Progenitor cell of endocrine pancreas (in vitro differentiated cells): ENCODE measurements at places on chromosomes 12 and 14. TPM values are rescaled to one million over a fixed set of nuclear protein-coding genes. Genes with fewer than 3 reads are reported as not detected.

DNA sequence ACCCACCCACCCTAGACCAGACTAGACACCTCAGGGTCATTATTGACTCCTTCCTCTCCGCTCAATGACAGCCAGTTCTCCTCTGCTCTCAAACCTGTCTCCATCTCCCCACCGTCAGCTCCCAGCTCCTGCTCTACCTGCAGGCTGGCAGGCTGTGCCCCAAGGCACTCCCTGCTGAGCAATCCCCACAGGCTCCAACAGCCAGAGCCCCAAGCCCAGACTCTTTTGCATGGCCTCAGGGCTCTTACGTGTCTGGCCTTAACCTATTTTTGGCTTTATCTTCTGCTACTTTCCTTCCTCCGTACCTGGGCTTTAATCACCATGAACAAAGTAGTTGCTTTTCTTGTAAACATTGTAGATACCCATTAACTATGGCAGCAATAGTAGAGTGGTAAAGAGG is 162.9 kb upstream of the PRMT8 start:
- H3K27me3 ChIP-seq: peaks cover 26% of the 10 kb centered on the region
- H3K27ac ChIP-seq: no peak overlapping the region
- no peaks in the 10 kb centered on the region for H3K36me3 ChIP-seq

- no peaks in the 10 kb centered on the region for H3K36me3 ChIP-seq
- no peak for DNase-seq
- H3K4me3 ChIP-seq: no peak overlapping the region
Measured at GRCh38 chr14:91708795-91709194, 23.1 kb downstream of the CATSPERB start.

GRCh38 chr12:83110424-83110823 is 423.7 kb downstream of the TMTC2 start:
- peaks cover 3% of the 10 kb centered on the region for H3K36me3 ChIP-seq
- H3K4me1 ChIP-seq: no peaks in the 10 kb centered on the region
- no peak overlapping the region for H3K4me3 ChIP-seq
- DNase-seq: no peak
- H3K27ac ChIP-seq: no peak overlapping the region

DNA sequence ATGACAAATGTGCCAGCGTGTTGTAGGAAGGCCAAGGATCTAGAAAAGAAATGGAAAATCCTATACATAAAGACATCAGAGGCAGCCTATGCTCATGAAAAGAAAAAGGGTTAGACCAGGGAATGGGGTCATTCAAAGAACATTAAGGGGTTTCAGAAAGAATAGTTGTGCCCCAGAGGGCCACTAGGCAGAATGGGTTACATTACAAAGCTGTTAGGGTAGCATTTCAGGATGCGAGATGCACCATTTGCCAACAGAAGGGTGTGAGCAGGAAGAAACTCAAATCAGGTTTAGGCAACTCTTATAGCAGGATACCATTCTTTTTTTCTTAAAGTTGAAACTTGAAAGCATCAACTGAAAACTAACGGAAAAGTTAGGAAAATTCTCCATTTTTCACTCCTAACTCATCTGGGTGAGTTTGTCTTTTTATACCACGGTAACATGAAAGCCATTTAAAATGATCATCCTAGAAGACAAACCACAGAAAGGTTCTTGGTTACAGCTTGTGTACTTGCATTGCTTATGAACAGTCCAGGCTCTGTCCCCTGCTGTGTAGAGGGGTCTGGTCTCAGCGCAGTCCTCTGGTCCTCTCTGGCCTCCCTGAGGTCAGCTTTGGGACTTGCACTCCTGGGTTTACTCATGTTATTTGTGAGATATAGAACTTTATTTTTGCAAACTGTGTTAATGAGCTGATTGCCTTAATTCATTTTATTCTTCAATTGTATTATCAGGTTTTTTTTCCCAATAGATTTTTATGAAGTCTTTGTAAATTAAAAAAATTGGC is 209.1 kb downstream of the DACT1 start:
- DNase-seq: no peak
- H3K4me1 ChIP-seq: peaks cover 18% of the 10 kb centered on the region
- H3K27me3 ChIP-seq: no peaks in the 10 kb centered on the region
- H3K4me3 ChIP-seq: no peak overlapping the region
- no peaks in the 10 kb centered on the region for H3K36me3 ChIP-seq

LHX5 gene
- 0.41 and 0.78 TPM in 2 replicates for total RNA-seq

HECTD4 gene
- total RNA-seq: 86.7 and 88.8 TPM in 2 replicates

ZNF385A gene
- total RNA-seq: 15.6 and 16.6 TPM in 2 replicates

FCF1 gene
- total RNA-seq: 48.8 and 51.3 TPM in 2 replicates

- H3K4me3 ChIP-seq: no peak overlapping the region
- H3K27ac ChIP-seq: no peak overlapping the region
- DNase-seq: no peak
- no peaks in the 10 kb centered on the region for H3K4me1 ChIP-seq
Measured at GRCh38 chr14:84819528-84819927, 710.4 kb upstream of the FLRT2 start.

DEPDC4 gene
- total RNA-seq: 3.9 and 4.3 TPM in 2 replicates

- no peak overlapping the region for H3K4me3 ChIP-seq
- no peak overlapping the region for H3K27ac ChIP-seq
- H3K36me3 ChIP-seq: peaks cover 25% of the 10 kb centered on the region
- H3K4me1 ChIP-seq: peaks cover 8% of the 10 kb centered on the region
Measured at GRCh38 chr12:51986834-51987233, 19.9 kb upstream of the TAMALIN start.

- no peak for DNase-seq
- H3K4me3 ChIP-seq: no peak overlapping the region
- no peak overlapping the region for H3K27ac ChIP-seq
- H3K4me1 ChIP-seq: peaks cover 9% of the 10 kb centered on the region
- no peaks in the 10 kb centered on the region for H3K36me3 ChIP-seq
- H3K27me3 ChIP-seq: no peaks in the 10 kb centered on the region
Measured at GRCh38 chr12:43132291-43132690, 419.7 kb downstream of the ADAMTS20 start.

DNA sequence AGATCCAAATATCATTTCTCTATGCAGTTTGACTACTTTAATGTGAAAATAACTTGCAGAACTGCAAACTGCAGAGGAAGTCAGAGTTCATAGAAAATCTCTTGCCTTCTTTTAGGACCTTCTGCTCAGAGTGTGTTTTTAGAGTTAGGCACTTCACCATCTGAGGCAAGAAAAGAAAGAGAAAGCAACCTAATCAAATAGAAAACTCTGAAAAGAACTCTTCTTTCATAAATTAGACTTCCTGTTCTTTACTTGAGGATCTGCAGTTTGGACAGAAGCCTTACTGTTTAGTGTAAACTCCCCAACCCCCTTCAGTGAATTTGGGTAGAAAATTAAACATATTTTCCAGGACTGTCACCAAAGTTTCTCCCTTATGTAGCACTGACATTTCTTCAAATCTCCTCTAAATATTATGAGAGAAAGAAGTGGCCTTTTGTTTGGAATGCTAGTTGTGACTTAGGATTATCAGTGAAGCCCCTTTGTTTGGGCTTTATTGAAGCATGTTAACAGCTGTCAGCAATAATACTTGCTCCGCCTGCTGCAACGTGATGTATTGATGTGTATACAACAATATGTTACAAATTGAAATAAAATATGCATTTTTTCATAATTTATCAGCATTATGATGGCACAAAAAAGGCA is 99.5 kb downstream of the PDZRN4 start:
- H3K27me3 ChIP-seq: no peaks in the 10 kb centered on the region
- peaks cover 21% of the 10 kb centered on the region for H3K4me1 ChIP-seq
- H3K4me3 ChIP-seq: no peak overlapping the region
- no peaks in the 10 kb centered on the region for H3K36me3 ChIP-seq

- H3K27me3 ChIP-seq: no peaks in the 10 kb centered on the region
- no peak overlapping the region for H3K4me3 ChIP-seq
- peaks cover 3% of the 10 kb centered on the region for H3K4me1 ChIP-seq
- no peak for DNase-seq
- peaks cover 19% of the 10 kb centered on the region for H3K36me3 ChIP-seq
Measured at GRCh38 chr14:47843236-47843635, 167.8 kb upstream of the MDGA2 start.

KRT6A gene
- total RNA-seq: not detected in 2 replicates

RD3L gene
- not detected in 2 replicates for total RNA-seq

DNA sequence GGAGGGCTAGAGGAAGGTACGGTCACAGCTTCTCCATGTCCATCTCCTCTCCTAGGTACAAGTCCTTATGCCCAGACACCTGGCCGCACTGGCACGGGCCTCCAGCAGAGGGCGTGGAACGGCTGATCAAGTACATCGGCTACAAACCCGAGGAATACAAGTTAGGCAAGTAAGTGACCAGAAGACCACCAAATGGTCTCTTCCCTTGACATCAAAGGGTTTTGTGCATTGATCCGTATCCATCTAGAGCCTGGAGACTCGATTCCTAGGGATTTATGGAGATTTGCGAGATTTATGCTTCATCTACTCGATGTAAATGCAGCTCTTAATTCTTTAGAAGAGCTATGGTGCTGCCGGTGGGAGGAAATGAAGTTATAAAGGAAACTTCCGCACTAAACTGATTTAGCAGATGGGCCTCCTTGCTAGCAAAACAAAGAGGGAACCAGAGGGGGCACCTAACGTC is 44.2 kb downstream of the KCTD10 start:
- peak; percentile 80 for DNase-seq
- H3K27me3 ChIP-seq: peaks cover 2% of the 10 kb centered on the region
- H3K36me3 ChIP-seq: no peaks in the 10 kb centered on the region
- H3K27ac ChIP-seq: no peak overlapping the region

- no peaks in the 10 kb centered on the region for H3K4me1 ChIP-seq
- no peak overlapping the region for H3K27ac ChIP-seq
- H3K36me3 ChIP-seq: no peaks in the 10 kb centered on the region
- H3K27me3 ChIP-seq: no peaks in the 10 kb centered on the region
Measured at GRCh38 chr14:58796242-58797009, 158.7 kb downstream of the DACT1 start.

GRCh38 chr14:68082698-68083291 is 263.2 kb downstream of the RAD51B start:
- H3K4me1 ChIP-seq: peaks cover 44% of the 10 kb centered on the region
- H3K4me3 ChIP-seq: no peak overlapping the region
- H3K27me3 ChIP-seq: no peaks in the 10 kb centered on the region
- H3K36me3 ChIP-seq: no peaks in the 10 kb centered on the region
- H3K27ac ChIP-seq: peak overlapping the region; percentile 6
- no peak for DNase-seq

- H3K27me3 ChIP-seq: peaks cover 13% of the 10 kb centered on the region
- H3K4me1 ChIP-seq: peaks cover 3% of the 10 kb centered on the region
- no peak for DNase-seq
- no peaks in the 10 kb centered on the region for H3K36me3 ChIP-seq
- no peak overlapping the region for H3K27ac ChIP-seq
Measured at GRCh38 chr14:93713726-93714405, 74.4 kb downstream of the PRIMA1 start.

- H3K4me1 ChIP-seq: peaks cover 1% of the 10 kb centered on the region
- H3K27me3 ChIP-seq: no peaks in the 10 kb centered on the region
- no peak overlapping the region for H3K27ac ChIP-seq
- no peak for DNase-seq
- H3K36me3 ChIP-seq: no peaks in the 10 kb centered on the region
Measured at GRCh38 chr12:93804392-93805179, 127.4 kb downstream of the CRADD start.

DNA sequence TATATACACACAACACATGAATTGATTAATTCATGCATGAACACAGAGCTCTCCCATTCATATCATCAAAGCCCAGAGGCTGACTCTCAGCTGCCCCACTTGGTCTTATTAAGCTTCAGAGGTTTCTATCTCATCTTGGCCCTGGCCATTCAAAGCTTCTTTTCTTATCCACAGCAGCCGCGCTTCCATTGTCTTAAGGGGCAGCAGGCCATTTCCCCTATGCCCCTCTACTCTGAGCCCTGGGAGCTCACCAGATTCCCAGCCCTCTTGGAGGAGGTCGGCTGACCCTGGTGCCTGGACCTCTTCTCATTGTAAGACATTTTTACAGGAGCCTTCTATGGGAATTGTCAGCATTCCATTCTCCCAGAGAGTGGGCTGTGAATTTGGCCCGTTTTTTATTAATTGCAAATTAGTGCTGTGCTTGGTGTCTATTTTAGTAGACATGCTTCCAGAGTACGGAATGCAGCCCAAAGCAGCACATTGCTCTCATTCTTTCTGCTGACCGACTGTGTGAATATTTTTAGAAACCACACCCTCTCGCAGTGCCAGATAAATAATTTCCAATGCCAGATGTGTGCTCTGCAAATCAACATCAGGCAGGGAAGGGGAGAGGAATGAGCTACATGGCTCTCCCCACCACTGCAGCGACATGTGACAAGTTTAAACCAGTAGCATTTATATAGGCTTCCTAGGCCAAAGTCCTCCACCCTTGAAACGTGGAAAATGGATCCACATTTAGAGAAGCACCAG is 58.5 kb downstream of the NUAK1 start:
- no peak for DNase-seq
- H3K4me3 ChIP-seq: no peak overlapping the region
- no peak overlapping the region for H3K27ac ChIP-seq
- H3K36me3 ChIP-seq: peaks cover 18% of the 10 kb centered on the region
- H3K4me1 ChIP-seq: peaks cover 18% of the 10 kb centered on the region

DNA sequence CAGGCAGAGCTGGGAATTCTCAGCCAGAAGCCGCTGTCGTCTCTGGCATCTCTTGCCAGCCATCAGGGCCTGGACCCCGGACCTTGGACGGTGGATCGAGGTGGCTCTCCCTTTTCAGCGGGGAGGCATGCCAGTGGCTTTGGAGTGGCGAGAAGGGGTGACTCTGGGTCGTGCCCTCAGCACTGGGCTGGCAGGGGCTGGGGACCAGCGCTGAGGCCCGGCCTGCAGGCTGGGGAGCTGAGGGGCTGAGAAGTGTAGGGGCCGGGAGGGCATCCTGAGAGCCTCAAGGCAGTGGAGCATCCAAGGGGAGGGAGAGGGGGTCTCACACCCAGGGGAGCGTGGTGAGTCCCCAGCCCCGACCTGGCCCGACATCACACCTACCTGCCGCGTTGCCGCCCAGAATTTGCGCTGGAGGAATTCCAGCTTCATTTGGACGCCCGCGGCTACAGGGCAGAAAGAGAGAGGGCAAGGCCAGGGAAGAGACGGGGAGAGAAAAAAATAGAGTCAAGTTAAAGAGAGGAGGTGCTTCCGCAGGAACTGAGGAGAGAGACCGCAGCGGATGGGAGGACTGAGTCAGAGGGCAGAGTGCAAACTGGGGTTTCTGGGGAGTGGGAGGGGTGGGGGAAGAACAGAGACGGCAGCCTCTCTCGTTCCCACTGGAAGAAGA is 9.0 kb upstream of the LRTM2 start:
- DNase-seq: no peak
- H3K27me3 ChIP-seq: peaks cover 22% of the 10 kb centered on the region
- peaks cover 8% of the 10 kb centered on the region for H3K4me1 ChIP-seq
- H3K4me3 ChIP-seq: no peak overlapping the region
- no peaks in the 10 kb centered on the region for H3K36me3 ChIP-seq

PZP gene
- 0.24 and 0.29 TPM in 2 replicates for total RNA-seq

BDKRB1 gene
- total RNA-seq: not detected in 2 replicates

ACOT6 gene
- not detected in 2 replicates for total RNA-seq

DNA sequence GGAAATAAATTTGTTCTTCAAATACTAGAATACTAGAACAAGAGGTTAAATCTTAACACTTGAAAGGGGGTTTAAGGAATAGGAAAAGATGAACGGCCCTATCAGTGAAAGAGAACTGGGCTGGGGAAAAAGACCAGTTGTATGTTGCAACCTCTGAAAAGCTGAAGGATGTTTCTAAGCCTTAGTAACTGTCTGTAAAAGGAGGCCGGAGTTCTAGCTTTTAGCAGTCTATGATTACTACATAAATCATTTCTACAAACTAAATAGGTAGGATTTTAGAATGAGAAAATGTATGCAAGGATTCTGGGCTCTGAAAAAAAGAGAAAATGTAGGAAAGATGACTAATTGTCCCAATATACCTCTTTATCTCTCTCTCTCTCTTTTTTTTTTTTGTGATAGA is 4.9 kb downstream of the CERS5 start:
- no peak for DNase-seq
- H3K27ac ChIP-seq: no peak overlapping the region
- no peaks in the 10 kb centered on the region for H3K27me3 ChIP-seq
- H3K36me3 ChIP-seq: peaks cover 7% of the 10 kb centered on the region
- H3K4me1 ChIP-seq: peaks cover 13% of the 10 kb centered on the region
